ENCODE measurements at places on chromosomes 5 and 9.

GRCh38 chr9:27189426-27189825 is 80.4 kb downstream of the TEK start:
- DNase-seq, result no peak

- DNase-seq, result no peak
These were observed at the start of gene DOCK8 for GRCh38 chr9:214648-215493. DOCK8 (plus strand) TSS chr9:214865; CDS start chr9:214977, 112 bp downstream.

GRCh38 chr9:96061293-96061987 is 185.9 kb downstream of the ERCC6L2 start:
- peak; percentile 77 for DNase-seq

GRCh38 chr5:37055383-37055990 is 178.9 kb downstream of the NIPBL start:
- DNase-seq, result no peak

- DNase-seq, result no peak
These were observed 15.2 kb upstream of the RXFP3 start for GRCh38 chr5:33921002-33921401.

DNA sequence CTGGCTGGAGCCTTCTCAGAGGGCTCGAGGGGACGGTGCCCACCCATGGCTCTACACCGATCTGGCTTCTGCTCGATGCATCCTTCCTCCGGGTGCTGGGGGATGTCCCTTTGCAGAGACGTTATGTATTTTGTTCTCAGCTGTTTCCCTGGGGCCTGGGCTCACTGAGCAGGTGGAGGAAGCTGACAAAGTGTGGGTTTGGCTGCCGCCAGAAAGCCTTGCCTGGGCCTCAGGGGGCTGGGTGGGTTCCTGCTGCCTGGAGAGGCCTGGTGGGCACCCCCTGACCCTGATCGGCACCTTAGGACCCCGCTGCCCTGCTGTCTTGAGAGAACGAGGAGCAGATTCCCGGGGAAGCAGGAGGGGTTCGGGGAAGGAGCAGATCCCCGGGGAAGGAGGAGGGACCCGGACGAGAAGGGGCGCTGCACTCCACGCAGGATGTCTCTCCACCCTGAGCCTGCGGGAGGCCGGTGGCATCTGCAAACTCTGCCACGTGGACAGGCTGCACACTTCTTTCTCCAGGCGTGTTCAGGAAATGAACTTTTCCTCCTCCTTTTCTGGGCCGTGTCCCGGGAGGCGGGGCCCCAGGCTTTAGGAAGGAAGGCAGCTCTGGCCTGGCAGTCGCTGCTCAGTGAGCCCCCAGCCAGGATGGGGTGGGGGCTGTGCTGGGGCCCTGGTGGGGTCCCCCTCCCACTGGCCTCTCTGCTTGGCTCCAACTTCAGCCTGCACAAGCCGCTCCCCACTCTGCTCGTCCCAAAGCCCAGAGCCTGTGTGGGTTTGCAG is 148.9 kb downstream of the RXRA start:
- no peak for DNase-seq

GRCh38 chr5:168701641-168702040 is 122.5 kb upstream of the PANK3 start:
- no peak for DNase-seq

DNA sequence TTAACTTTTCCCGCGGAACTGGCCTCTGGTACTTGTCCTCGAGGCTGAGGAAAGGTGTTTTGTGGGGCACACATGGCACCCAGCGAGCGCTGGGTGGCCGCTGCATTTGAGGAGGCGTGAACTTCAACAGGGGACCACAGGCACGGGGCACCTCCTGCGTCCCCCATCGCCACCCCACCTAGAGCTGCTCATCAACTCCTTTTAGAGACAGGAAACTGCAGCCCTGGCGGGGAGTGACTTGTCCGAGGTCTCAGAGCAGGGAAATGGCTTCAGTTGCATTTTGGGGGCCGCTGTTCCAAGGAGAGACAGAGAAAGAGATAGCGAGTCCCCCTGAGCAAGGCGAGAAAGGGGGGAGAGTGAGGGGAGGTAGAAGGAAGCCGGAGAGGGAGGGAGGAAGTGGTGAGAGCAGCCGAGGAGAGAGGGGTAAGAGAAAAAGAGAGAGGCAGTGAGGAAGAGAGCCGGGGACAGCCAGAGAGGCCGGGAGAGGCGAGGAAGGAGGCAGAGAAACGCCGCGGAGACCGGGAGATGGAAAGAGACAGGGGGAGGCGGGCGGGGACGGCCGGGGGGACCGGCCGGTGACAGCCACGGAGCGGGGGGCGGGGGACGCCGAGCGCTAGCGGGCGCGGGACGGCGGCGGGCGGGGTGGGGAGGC is 12.5 kb upstream of the LHX2 start:
- DNase-seq, result no peak

DNA sequence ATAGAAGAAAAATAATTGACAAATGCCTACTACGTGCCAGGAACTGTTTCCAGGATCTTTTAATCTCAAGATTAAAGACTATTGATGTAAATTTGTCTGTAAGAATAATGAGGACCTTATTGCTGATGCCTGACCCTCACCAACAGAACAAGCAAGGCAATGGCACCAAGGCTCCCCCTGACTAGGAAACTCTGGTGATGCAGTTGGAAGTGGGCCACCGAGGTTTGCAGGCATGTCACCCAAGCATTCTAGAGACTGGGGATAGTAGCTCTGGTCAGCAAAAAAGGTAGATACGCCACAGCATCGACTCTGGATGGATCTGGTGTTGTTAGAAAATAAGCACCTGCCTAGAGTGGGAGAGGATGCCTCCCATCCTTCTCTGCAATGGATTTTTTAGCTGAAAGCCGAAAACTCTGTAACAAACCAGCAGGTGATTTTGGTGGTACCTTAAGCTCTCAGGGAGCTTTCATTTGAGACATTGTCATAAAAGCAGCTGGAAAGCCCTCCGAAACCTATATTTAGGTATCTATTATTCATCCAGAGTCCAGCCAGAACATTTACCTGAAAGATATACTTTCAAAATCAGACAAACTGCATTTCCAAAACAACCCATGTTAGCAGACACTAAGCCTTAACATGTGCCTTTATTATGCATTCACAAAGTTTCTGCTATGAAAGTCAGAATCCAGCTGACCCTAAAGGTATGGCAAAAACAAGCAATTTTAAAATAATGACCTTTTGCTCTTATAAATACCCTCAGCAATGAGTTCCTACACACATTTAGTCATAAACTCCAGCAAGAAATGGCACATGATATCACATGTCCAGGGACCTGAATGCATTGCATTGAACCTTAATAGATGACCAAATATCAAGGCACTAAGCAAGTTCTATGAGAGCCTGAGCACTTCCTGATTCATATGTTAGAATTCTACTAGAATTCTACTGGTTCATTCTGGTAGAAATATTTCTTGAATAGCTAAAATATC is 308.4 kb downstream of the PDE4D start:
- DNase-seq, result peak; percentile 72

DNA sequence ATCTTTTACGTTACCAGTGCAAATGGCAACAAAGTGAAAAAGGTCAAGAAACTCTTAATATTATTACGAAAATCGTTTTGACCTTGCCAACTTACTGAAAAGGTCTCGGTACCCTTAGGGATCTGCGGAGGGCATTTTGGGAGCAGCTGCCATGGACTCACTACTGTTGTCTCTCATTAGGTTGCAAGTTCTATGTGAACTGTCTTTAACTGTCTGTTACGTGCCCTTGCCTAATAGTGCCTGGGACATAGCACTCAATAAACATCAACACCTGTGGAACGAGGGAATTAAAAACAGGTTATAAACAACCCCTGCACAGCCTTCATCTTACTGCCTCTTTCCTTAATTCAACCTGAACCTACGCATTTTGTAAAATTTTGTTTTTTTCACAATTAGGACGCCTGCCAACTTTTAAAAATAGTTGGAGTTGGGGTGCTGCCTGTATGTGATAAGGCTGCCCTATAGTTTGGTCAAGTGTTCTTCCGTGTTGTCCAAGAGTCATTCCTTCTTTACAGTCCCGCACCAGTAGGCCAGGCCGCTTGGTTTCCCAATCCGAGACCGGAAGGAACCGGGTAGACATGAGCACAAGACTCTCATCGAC is 527 bp upstream of the SREK1 start:
- no peak for DNase-seq

DNA sequence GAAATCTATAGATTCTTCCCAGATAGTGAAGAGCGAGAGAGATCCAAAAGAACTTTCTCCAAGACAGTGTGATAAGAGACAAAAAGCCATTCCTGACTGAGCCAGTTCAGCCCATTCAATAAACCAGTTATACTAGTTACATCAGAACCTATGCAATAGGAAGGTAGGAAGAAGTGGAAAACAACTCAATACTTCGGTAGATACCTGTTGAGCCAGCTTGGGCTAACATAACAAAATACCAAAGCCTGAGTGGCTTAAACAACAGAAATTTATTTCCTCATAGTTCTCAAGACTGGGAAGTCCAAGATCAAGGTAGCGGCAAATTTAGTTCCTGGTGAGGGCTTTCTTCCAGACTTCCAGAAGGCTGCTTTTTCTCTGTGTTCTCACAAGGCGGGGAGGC is 214.5 kb upstream of the GRAMD2B start:
- DNase-seq, result no peak

GRCh38 chr5:11387382-11387781 is 516.9 kb downstream of the CTNND2 start:
- DNase-seq, result peak; percentile 36

GRCh38 chr9:96513622-96514021 is 63.7 kb downstream of the HABP4 start:
- DNase-seq, result no peak

- DNase-seq, result no peak
These were observed 42.2 kb upstream of the ZNF354B start for GRCh38 chr5:178817506-178817905.

- DNase-seq, result peak; percentile 75
These were observed 39.2 kb upstream of the NEK6 start for GRCh38 chr9:124218438-124218982.

DNA sequence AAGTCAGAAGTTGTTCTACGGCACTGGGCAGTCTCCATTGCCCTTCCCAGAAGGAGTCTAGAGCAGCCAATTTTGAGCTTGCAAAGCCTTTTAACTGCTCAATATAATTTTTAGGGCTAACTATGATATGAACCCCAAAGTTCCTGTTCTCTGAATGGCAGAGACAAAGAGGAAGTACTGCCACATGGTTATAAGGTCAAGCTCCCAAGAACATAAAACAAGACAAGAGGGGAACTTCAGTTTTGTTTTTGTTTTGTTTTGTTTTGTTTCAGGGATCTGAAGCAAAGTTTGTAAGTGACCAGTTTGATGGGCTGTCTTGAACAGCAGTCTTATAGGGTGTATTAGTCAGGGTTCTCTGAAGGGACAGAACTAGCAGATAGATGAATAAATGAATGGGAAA is 11.9 kb upstream of the SMC2 start:
- DNase-seq, result no peak

- peak; percentile 32 for DNase-seq
These were observed 1.6 kb downstream of the FBXW11 start for GRCh38 chr5:172004824-172005237.

- no peak for DNase-seq
These were observed 48.5 kb downstream of the PLK2 start for GRCh38 chr5:58411372-58411771.

DNA sequence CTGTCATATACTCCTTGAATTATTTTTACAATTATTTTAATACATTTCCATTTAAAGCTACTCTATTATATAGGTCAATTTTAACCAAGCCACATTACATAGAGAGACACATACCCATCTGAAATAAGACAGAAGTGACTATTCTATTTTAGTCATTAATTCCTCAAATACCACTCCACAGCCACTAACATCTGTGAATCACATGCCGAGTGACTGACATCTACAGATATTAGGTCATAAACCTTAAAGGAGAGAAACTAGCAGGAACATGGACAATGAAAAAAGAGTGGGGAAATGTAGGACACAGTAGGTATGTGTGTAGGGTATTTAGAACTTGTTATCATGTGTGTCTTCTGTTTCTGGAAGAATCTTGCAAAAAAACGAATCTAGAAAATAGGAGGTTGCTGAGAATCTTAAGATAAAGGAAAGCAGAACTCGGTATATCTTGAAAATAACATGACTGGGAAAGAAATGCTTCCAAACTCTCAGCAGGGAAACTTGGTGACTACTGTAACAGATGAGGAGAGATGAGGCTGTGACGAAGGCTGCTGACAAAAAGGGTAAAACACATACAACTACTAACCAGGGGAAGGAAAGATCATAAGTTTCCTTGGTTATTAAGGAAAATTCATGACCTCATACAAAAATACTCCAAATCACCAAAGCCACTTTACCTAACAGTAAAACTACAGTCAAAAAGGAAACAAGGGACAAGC is 84.6 kb downstream of the PLPP1 start:
- DNase-seq, result peak; percentile 56

DNA sequence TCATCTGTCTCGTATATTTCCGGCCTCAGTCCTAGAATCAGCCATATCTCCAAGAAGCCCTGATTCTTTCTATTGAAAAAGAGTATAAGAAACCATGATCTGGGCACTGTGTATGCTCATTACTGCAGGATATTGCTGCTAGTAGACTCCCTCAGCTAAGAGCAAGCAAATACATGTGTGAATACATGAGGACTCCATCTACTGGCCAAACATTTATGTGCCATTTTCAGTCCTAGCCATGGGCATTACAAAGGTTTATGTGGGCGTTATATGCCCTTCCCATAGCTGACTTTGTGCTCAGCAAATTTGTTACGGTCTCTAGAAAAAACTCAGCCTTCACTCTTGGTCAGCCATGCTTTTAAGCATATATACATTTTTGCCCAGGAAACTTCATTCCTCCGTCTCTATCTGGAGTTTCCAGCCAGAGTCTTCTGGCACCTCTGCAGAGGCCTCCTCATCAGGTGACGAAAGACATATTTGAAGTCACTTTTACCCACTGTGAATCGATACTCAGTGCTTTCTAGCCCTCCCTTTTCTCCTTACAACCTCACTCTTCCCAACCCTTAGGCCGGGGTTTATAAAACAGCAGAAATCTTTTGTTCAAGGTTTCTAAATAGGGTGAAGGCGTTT is 1495.6 kb upstream of the CDH6 start:
- peak; percentile 49 for DNase-seq

- peak; percentile 29 for DNase-seq
These were observed 49.0 kb upstream of the DPYSL3 start for GRCh38 chr5:147558826-147559225.

GRCh38 chr5:179734536-179735164 is 2.0 kb downstream of the MAML1 start:
- DNase-seq, result no peak

DNA sequence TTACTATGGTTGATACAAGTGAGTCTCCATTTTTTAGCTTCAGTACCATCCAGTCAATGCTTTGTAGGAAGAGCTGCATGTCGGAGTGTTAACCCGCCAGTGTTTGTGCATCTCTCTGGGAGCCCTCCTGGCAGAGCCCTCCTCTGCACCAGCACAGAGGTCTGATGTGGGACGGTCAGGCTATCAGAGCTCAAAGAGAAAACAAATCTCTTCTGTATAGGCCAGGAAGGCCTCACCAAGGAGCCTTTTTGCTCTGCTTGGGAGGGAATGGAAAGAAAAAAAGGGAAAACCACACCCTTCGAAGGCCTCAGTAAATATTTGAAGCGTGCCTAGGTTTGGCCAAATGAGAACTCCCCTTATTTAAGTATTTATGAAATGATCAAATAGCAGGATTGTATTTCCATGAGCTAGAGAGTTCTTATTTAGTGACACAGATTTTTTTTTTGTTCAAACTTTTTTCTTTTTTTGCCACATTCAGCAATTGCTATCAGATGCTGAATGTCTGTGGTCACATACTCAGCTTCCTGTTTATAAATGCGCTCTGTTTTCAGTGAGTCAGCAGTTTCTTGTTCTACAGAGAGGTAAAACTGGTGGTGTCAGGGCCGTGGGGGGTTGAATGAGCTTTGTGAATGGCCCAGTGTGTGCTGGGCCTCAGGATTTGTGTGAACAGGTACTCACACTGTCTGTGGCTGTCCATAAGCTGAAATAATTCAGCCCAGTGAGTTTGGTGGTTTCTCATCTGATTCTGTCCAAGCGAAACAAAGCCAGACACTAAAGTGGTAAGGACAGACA is 226.6 kb downstream of the SNX18 start:
- DNase-seq, result peak; percentile 78

- DNase-seq, result peak; percentile 62
These were observed 131.1 kb upstream of the NR4A3 start for GRCh38 chr9:99690573-99690972.

All from pons (tissue), 1 donor.